ENCODE measurements at places on chromosomes 11 and 22. TPM values are rescaled to one million over a fixed set of nuclear protein-coding genes. Genes with fewer than 3 reads are reported as not detected.

MYO7A gene
- 0.51 TPM for total RNA-seq

CYTH4 gene
- 0.33 TPM for total RNA-seq

PGA4 gene
- total RNA-seq, result not detected

NRIP3 gene
- 52.6 TPM for total RNA-seq

INS gene
- not detected for total RNA-seq

TRIM44 gene
- total RNA-seq, result 47.0 TPM

OR56A1 gene
- total RNA-seq, result not detected

KRTAP5-10 gene
- total RNA-seq, result not detected
